ENCODE measurements at places on chromosomes 3 and 15. TPM values are rescaled to one million over a fixed set of nuclear protein-coding genes. Genes with fewer than 3 reads are reported as not detected.

Gene THBS1
- 184 TPM for polyA plus RNA-seq

Gene SIDT1
- polyA plus RNA-seq = 3.8 TPM

Gene HYPK
- 21.6 TPM for polyA plus RNA-seq

Gene CCR9
- polyA plus RNA-seq = 0.05 TPM

Gene CFAP100
- polyA plus RNA-seq = 1.7 TPM

DNA sequence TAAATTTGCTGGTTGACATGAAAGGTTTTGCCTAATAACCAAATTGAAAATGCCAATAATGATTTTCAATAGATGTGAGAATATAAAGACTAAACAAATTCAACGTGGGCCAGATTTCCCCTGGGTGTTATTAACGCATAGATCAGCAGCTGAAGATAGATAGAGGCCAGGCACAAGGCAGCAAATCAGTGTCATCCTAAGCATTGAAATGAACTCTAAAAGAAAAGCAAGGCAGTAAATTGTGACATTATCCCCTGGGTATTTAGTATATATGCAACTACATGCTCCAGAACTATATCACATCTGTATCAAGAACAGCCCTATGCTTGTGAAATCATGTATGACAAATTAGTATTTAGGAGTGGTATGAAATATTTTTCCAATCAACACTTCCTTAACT is 167.1 kb upstream of the EPHA3 start:
- DNase-seq = no peak

GRCh38 chr3:102038477-102039142 is 189.3 kb downstream of the NFKBIZ start:
- DNase-seq = no peak

DNA sequence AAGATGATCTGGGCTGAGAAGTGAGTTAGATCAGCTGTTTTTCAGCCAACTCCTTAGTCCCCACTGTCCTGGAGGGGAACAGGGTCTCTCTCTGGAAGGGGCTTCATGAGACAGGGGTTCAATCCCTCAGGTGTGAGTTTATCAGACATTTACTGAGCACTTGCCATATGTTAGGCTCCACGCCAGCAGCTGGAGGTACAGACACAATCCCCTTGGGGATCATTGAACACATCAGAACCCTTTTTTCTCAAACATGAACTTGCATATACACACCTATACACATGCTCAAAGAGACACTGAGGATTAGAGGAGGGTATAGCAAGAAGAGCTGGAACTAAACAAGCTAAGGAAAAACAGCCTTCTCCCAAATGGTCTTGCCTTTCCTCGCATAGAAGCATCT is 5.5 kb upstream of the BMF start:
- no peak for DNase-seq

- DNase-seq = no peak
Measured at GRCh38 chr3:134291319-134292254, 40.9 kb upstream of the RYK start.

DNA sequence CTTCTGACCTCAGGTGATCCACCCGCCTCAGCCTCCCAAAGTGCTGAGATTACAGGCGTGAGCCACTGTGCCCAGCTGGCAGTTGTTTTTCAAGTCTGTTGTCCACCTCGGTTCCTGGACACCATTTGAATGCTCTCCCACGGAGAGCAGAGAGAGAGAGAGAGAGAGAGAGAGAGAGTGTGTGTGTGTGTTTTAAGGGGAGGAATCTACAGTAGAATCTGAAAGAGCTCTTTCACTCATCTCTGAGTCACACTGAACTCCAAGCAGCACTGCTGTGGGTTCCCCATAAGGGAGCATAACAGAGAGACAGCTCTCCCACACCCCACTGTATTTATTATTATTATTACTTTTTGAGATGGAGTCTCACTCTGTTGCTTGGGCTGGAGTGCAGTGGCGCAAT is 156.6 kb downstream of the RPLP1 start:
- DNase-seq = no peak

- DNase-seq = no peak
Measured at GRCh38 chr15:79078763-79079410, 11.7 kb downstream of the RASGRF1 start.

DNA sequence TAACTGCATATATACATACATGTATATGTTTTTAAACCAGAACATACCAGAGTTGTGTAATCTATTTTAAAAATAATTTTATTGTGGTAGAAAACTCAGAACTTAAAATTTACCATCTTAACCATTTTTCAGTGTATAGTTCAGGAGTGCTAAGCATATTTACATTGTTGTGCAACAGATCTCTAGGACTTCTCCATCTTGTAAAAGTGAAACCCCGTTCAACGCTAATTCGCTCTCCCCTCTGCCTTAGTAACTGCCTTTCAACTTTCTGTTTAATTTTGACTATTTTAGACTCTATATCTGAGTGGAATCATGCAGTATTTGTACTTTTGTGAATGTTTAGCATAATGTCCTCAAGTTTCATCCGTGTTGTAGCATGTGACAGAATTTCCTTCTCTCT is 51.8 kb upstream of the SSR3 start:
- no peak for DNase-seq

DNA sequence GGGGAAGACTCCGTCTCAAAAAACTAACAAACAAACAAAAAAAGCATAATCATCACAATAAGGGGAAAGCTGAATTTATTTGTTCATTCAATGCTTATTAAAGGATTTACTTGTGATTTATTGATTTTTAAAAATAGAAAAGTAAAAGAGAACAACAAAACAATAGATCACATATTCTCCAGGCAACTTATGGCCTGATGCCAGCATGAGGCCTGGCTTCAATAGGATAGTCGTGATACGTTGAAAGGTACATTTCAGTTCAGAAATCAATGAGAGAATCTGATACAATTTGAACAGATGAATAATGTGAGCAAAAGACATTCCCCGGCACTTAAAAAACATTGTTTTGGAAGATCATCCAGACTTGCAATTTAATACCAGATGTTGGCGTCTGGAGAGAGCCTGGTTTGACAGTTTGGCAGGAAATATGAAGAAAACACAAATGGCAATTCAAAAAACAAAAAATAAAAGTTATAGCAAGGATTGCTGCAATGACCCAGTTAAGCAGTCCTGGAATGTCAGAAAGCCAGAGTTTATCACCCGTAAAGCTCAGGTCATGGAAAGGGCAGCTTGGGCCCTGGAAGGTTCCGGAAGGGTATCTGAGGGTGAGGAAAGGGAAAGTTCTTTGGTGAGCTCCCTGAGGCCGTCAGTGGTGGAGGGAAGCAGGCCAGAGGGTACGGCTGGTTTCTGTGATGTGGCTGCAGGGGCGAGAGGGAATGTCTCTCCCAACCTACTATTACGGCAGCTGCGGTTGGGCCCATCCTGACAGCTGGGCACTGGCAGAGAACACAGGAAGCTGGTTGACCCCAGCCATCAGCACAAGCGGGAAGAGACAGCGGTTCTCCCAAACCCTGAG is 230.2 kb upstream of the HES1 start:
- DNase-seq = no peak

DNA sequence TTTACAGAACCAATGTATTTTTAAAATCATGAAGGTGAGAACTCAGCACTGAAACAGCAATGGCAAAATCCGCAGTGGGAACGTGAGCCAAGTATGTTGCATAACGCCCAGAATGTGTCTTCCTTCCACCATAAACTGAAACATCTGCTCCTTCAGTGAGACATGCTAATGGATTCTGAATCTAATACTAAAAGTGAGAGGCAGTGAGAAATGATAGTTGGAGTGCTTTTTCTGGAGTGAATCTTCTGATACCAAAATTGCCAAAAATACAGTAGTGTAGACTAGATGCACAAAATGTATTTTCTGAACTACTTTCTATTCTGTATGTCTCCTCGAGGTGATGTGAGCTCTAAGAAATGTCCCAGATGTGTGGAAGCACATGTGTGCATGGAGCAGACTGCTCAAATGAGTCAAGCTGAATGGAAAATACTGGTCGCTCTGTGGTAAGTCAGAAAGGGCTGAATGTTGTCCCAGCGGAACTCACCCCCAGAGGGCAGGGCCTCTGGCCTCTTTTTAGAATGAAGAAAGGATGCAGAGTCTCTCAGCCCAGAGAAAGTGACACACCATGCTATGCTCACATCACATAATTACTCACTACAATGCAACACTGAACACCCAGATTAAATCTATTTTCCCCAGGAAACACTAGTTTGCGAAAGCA is 73.0 kb downstream of the ATP10A start:
- DNase-seq = no peak

DNA sequence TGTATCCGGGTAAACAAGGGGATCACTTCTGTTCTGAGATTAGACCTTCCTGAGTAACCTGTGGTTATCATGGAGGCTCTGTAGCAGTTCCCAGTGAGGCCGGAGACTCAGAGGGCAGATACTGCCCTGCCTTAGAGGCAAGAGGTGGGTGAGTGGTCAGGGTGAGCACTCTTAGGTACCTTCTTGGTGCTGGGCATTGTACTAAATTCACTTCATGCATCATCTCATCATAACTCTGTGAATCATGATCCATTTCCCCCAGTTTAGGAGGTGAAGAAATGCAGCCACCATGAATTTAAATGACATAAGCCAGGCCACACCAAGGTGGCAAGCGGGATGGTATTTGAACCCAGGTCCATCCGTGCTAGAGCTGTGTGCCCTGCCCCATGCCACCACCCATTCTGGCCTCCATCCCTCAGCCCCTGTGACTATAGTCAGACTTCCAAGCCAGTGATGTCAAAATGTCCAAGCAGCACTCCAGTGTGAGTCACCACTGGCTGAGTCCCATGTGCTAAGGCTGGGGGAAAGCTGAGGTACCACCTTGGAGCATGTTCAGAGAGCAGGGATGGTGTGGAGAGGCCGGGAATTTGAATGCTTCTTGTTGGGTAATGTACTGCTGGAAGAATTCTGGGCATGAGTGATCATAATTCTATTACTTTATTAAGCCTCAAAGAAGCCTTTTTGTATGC is 88.8 kb downstream of the EPHB1 start:
- DNase-seq = no peak

DNA sequence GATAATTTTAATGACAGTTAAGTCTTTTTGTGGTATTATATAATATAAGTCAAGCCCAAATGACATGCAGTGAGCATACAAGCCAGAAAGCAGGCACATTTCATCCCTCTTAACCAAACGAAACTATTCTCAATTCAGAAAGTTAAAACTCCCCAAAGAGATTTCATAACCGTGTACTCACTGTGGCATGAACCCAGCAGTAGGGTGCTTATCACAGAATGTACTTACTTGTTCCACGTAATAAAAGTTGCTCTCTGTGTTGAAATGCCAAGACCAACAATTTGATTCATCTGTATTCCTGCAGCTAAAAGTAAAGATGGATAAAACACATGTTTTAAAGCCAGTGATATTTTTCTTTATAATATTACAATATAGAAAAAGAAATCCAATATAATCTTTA is 12.1 kb downstream of the GK5 start:
- no peak for DNase-seq

All from left kidney (tissue), 8 donors.